Renal pelvis (tissue), 12 donors: ENCODE measurements at places on chromosomes 5 and 9. TPM values are rescaled to one million over a fixed set of nuclear protein-coding genes. Genes with fewer than 3 reads are reported as not detected.

GRCh38 chr9:14987858-14988257, 77.6 kb upstream of the FREM1 start:
- DNase-seq, result no peak

DNA sequence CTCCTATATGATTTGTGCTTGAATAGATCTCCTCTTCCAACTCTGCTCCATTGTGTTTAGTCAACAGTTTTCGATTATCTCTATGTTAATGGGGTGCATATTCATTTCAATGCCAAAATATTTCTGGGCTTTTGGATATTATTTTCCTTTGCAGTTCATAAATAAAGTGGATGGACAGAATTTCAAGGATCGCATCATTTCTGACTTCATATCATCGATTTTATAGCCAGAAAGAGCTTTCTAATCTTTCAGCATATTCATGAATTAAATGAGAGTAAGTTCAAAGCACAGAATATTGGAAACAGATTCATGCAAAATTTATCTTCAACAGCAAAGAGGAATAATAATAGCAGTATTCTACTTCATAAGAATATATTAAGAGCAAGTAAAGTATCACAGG, 60.0 kb upstream of the MINAR2 start:
- no peak for DNase-seq

- no peak for DNase-seq
Observed at GRCh38 chr5:139403418-139403786, 487 bp downstream of the SPATA24 start.

DNA sequence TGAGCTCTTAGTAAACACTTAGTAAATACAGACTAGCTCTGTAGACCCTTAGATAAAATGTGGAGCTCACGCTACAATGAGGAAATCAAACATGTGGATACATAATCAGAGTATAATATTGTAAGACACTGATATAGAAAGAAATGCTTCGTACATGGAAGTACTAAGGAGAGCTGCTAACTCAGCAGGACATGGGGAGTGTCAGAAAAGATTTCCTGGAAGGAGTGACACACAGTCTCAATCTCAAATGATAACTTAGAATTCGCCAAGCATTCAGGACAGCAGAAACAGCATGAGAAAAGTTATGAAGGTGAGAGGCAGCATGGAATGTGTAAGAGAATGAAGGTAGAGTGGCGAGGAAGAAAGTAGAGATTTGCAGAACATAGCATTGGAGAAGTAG, 80.8 kb downstream of the ZNF622 start:
- DNase-seq, result no peak

GRCh38 chr5:117623042-117623805, 1048.6 kb upstream of the SEMA6A start:
- peak; percentile 42 for DNase-seq

DNA sequence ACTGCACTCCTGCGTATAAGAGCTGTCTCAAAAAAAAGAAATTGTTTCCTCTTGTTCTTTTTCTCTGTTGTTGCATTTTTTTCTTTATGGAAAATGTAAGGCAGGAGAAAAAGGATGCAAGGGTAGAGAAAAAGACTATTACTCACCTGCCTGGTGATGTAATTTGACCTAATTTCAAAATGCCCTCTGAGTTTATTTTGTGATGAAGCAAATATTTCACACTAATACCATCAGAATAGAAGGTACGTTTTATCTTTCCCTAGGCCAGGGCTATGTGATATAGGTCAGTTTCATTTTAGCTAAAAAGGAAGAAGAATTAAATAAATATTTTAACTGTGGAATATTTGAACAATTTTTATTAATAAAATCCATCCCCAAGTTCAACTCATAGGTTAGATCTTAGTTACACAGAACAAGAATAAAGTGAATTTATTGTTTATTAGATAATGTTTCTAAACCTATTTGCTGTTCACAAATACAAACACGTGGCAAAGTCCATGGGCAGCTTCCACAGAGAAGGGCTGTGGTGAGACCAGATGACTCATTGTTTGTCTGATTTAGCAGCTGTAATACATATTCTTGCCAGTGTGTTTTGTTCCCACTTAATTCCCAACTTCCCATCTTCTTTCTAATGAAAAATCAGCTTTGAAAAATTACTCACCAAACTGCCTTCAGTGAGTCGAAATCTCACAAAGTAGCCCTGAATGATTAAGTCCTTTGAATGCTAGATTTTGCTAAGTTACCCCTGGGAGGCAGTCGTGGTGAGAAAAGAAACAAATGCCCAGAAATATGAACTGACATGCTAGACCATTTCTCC, 52.8 kb upstream of the CCDC112 start:
- no peak for DNase-seq

- no peak for DNase-seq
Observed at GRCh38 chr5:66933066-66933465, 263.5 kb downstream of the CD180 start.

DNA sequence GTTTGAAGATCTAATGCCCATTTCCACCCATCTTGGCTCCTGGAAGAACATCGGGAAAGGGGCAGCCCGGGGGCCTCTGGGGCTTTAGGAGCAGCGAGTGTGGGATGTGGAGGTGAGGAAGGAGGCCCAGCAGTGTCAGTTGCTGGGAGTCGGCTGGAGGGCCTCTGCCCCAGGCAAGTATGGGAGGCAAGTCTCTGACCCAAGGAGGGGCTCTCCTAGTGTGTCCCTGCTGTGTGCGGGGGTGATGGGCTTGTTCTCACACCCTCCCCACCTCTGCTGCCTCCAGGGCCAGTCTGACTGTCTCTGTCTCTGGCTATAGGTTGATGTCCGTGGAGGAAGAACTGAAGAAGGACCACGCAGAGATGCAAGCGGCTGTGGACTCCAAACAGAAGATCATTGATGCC, 129.7 kb downstream of the DAB2IP start:
- no peak for DNase-seq

DNA sequence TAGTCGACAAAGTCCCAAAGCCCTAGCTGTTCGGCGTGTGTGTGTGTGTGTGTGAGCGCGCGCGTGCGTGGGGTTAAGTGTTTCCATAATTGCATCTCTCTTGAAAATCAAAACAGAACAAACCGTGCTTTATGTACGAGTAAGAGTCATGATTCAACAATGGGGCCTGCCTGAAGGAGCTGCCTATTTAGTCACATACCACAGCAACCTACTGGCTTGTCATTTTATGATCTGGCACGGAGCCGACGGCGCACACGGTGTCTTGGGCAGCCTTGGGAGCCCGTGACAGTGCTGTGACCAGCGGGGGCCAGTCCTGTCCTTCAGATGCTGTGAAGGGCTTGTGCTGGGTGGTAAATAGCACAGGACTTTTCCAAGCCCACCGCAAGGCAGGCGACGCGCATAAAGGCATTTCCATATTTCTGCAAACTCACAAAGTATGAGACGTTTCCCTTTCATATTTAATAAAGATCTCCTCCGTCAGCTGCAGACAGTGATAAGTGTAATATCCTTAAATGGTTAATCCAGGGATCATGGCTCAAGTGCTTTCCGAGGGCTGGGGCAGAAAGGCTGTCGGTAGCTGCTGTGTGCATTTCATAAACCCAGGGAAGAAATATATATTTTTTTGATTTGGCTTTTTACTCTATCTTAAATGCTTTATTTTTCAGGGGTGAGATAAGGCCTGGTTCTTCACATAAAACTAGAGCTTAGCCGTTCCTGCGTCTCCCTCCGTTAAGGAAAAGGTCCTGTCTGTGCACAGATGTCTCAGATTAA, 270.2 kb upstream of the IRX1 start:
- no peak for DNase-seq

GRCh38 chr9:121232251-121232650, 30.6 kb upstream of the RAB14 start:
- DNase-seq, result no peak

DNA sequence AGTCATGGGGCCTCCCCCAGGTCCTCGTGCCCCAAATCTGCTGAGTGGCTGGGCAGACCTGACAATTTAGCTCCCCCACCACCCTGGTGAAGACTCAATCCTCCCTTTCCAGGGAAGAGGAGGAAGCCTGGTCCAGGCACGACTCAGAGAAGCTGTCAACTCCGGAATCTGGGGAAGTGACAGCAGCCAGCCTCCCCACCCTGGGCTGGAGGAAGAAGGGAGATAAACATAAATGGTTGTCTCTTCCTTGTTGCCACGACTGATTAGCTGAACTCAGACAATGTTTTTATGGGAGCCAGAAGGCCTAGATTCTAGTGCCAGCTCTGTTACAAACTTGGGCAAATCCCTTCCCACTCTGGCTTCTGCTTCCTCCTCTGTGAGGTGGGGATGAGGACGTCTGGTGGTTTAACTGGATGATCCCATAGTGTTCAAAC, 15.4 kb downstream of the CCDC69 start:
- DNase-seq, result no peak

DNA sequence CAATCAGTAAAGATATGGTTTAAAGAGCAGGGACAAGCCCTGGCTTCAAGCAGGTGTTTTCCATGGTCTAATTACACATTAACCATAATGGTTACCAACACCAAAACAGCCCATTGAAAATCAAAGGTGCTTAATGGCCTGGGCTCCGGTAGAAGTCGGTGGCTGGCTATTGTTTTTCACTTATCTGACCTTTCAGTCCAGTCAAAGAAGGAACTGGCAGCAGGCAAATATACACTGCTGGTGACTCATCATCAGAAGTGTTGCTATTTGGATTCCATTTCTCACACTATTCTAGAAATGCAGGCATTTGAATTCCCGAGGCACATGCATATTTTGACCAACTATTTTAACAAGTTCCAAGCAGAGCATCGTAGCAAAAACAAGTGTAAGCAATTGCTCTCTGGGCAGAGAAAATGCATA, 26.3 kb upstream of the GABRP start:
- no peak for DNase-seq

GRCh38 chr5:22852807-22853660, at the start of gene CDH12:
CDH12 (minus strand) TSS chr5:22853344.
- DNase-seq, result peak; percentile 26

DNA sequence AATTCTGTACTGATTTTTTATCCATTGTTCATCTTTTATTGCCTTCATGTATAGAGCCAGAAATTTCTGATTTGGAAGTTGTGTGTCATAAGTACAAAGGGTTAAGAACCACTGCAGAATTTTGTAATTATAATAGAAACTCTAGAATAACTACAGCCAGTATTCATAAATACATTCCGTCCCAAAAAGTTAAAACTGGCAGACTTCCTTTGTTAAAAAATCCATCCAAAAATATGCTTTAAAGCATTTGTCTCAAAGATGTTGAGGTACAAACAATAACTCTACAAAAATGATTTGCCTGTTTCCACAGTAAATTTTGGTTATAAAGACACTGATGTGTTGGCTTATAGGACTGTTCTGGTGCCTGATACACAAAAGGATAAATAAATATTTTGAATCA, 436.6 kb downstream of the DTWD2 start:
- no peak for DNase-seq

- no peak for DNase-seq
Observed at GRCh38 chr9:123928533-123929176, 1.3 kb downstream of the DENND1A start.

DNA sequence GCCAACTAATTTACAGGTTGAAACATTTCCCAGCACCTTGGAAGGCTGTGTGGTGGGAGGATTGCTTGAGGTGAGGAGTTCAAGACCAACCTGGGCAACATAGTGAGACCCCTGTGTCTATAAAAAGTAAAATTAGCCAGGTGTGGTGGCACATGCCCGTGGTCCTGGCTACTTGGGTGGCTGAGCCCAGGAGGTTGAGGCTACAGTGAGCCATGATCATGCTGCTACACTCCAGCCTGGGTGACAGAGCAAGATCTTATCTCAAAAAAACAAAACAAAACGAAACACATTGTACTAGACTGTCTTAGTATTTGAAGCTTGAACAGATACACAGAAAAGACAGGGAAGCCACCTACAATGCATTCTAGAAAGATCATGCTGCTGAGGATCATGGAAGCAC, 2.8 kb upstream of the HSDL2 start:
- DNase-seq, result no peak

Gene CHSY3
- 4.2 TPM for polyA plus RNA-seq

Gene ZDHHC11
- 9.9 TPM for polyA plus RNA-seq

Gene SSNA1
- 69.1 TPM for polyA plus RNA-seq

Gene LURAP1L
- 19.4 TPM for polyA plus RNA-seq

Gene DMRTA1
- 1.7 TPM for polyA plus RNA-seq

Gene PCDHA9
- 0.06 TPM for polyA plus RNA-seq

Gene CKMT2
- polyA plus RNA-seq, result 5.2 TPM

Gene UBTD2
- polyA plus RNA-seq, result 58.3 TPM

Gene ZNF484
- 7.1 TPM for polyA plus RNA-seq

Gene RORB
- polyA plus RNA-seq, result 0.07 TPM

Gene PCDHAC2
- 0.71 TPM for polyA plus RNA-seq
